ENCODE measurements at places on chromosomes 3 and 15.

DNA sequence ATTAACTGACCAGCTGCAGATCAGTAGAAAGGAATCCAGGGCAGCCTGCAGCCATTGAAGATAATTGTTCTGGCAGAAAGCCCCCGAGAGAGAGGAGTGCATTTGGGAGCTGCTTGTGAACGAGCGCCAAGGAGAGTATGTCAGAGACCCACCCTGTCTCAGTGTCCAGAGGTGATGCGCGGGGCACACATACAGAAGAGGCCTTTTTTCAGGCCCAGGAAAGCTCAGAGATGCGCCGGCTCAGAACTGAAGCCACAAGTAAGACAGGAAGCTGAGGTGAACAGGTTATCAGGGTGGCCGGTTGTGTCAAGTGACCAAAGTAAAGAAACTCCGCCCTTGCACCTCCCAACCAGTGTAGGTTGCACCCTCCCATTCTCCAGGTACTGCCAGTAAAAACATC is 59.8 kb upstream of the HEG1 start:
- DNase-seq, result no peak

- no peak for DNase-seq
Measured at GRCh38 chr3:31918179-31919150, 62.6 kb downstream of the OSBPL10 start.

DNA sequence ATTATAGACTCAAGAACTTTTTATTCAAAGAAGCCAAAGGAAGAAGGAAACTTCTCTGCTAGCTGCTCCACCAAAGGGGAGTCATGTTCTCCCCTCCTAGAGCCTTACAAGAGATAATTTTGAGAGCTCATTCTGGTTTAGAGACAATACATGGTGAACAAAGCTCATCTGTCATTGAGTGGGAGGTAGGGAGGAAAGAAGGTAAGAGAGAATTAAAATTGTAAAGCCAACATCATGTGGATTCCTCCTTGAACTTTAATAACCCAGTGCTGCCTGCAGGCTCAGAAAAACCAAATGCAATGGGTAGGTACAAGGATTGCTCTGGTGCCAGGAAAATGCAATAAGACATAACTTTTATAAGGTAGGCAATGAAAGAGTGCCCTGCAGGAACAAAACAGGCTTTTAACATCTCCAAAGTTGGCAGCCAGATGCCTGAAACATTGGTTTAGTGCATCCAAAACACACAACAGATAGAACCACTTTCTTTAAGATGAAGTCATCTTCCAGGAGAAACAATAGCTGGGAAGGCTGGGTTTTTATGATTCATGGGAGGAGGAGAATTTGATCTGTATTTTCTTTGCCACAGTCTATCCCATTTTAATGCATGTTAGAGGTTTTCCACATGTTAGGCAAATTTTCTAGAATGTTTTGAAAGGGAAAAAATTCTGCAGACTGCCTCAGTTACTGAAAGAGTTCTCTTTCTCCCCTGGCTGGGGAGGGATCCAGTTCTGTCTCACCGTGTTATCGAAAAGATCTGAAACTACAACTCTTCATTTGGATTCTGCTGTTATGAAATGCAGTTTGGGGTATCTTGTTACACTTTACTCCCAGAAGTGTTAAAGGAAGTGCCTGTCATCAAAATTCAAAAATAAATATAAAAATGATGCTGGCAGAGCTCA is 11.3 kb upstream of the ARHGEF3 start:
- DNase-seq, result no peak

DNA sequence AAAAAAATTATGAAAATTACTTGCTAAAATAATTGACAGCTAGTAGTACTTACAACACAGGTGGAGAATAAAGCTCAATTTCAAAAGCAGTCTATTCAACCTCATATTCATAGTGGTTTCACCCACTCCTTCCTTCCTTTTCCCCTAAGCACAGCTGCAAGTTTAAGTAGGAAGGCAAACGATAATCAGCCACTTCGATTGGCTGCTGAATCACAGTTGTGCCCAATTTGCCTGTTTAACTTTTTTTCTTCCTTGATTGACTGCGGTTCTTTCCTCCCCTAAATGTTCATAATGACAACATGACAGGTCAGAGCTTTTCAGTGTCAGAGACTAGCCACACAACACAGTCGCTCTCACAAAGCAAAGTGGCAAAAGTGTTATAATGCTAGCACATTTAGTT is 468.0 kb upstream of the GBE1 start:
- no peak for DNase-seq

DNA sequence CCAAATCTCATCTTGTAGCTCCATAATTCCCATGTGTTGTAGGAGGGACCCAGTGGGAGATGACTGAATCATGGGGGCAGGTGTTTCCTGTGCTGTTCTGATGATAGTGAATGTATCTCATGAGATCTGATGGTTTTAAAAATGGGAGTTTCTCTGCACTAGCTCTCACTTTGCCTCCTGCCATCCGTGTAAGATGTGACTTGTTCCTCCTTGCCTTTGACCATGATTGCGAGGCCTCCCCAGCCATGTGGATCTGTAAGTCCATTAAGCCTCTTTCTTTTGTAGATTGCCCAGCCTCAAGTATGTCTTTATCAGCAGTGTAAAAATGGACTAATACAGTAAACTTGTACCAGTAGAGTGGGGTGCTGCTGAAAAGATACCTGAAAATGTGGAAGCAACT is 44.5 kb downstream of the DUT start:
- DNase-seq, result no peak

DNA sequence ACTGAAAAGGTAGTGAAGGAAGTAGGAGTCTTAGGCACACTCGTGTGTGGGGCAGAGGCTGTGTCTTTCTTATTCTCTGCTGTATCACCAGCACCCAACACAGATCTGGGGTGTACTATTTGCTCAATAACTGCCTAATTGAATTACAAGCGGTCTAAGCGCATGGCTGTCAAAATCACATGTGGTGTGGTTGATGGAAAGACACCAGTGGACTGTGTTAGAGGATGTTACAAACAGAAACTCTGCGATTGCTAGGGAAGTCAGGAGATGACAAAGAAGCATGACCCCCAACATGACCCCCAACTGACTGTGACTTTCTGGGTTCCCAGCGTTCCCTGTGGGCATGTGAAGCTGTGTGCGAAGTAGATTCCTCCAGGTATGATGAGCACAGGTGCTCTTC is 32.0 kb downstream of the ATG7 start:
- no peak for DNase-seq

- no peak for DNase-seq
Measured at GRCh38 chr15:64117759-64118487, 22.1 kb downstream of the SNX1 start.

- DNase-seq, result no peak
Measured at GRCh38 chr3:12822725-12823373, 18.5 kb downstream of the RPL32 start.

DNA sequence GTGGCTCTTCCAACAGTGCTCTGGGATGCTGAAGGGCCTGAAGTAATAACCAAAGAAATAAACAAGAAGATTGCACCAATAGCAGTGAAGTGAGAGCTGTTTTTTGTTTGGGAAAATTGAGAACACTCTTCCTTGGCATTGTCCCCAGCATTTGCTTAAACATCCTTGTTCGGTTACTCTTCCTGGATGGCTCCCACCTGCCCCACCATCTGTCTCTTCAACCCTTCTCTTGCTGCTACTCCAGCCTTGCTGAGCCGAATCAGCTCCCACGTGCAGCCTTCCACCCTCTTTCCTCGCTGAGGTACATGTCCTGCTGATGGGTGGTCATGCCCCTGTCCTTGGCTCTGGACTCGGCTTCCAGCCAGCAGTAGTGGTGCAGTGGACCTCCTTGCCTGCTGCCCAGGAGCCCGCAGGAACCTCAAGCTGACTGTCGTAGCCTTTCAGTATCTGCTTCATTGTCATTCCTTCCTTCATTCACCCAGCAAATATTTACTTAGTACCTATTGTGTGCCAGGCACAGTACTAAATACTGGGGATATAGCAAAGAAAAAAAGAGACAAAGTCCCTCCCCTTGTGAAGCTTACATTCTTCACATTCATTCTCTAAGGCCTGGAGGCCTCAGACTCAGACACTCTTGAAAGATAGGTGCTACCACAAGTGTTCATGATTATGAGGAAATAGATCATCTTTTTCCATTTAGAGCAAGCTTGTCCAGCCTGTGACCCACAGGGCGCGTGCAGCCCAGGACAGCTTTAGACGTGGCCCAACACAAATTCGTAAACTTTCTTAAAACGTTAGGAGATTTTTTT is 17.1 kb upstream of the VILL start:
- no peak for DNase-seq

Data from WERI-Rb-1 (cell line).